B cell (primary cell): ENCODE measurements at places on chromosomes 6 and 20. TPM values are rescaled to one million over a fixed set of nuclear protein-coding genes. Genes with fewer than 3 reads are reported as not detected.
A peak's percentile ranks its signal among the peaks of the same experiment; 100 is the strongest.

Gene CPNE5
- 49.8 and 51.4 TPM in 2 replicates for total RNA-seq

Gene AHCY
- 43.6 and 43.8 TPM in 2 replicates for total RNA-seq

DNA sequence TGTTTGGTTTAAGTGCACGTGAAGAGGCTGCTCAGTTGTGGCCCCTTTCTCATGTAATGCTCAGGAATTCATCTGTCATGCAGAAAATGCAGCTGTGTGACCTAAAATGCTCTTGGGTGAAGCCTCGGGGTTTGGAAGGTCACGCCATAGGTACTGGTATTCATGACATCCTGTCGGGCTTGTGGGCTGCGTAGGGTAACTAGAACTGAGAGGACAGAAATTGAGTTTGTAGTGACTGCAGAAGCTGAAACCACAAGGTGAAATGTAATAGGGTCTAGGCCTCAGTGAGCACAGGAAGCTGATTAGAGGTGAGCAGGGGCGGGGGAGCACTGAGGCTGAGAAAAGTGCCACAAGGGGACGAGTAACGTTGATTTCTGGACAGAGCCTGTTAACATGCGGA lies 128.8 kb downstream of the SOBP start:
- H3K27me3 ChIP-seq: no peaks in the 10 kb centered on the region
- DNase-seq: peak; percentile 64
- no peak overlapping the region for H3K4me3 ChIP-seq
- H3K4me1 ChIP-seq: peaks cover 45% of the 10 kb centered on the region
- peak overlapping the region; percentile 32 for H3K27ac ChIP-seq

DNA sequence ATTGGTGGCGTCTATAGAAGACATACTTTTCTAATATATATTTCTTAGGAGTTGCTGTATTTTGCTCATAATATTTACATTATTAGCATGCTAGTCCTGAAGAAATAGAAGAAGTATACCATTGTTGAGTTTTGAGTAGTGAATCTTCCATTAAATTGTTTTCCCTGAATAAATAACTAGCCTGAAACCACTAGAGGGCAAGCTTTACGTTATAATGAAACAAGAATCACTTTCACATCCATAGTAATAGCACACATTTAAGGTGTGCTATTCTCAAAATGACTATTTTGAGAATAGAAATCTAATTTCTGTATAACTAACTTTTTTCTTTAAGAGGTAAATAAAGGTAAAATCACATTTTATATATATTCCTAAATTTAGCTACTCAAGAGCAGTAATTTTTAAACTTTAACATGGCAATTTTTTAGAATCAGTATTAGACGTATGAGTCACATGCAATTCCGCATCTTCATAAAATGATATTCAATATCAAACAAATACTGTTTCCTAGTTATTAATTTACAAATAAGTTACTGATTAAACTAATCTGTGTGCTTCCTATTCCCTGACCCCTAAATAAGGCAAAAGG lies 213.2 kb upstream of the MANEA start:
- no peaks in the 10 kb centered on the region for H3K27me3 ChIP-seq
- no peak overlapping the region for H3K27ac ChIP-seq

- no peaks in the 10 kb centered on the region for H3K4me1 ChIP-seq
- no peaks in the 10 kb centered on the region for H3K36me3 ChIP-seq
- H3K4me3 ChIP-seq: no peak overlapping the region
- H3K27me3 ChIP-seq: no peaks in the 10 kb centered on the region
- no peak for DNase-seq
These were observed 211.5 kb downstream of the SOX4 start for GRCh38 chr6:21804941-21805610.

GRCh38 chr6:101208152-101208551 lies 185.4 kb upstream of the GRIK2 start:
- H3K4me3 ChIP-seq: no peak overlapping the region
- no peak overlapping the region for H3K27ac ChIP-seq
- no peaks in the 10 kb centered on the region for H3K36me3 ChIP-seq
- H3K27me3 ChIP-seq: no peaks in the 10 kb centered on the region
- DNase-seq: no peak
